Fibroblast of skin of right quadriceps (primary cell): ENCODE measurements at places on chromosomes 7 and 10.

DNA sequence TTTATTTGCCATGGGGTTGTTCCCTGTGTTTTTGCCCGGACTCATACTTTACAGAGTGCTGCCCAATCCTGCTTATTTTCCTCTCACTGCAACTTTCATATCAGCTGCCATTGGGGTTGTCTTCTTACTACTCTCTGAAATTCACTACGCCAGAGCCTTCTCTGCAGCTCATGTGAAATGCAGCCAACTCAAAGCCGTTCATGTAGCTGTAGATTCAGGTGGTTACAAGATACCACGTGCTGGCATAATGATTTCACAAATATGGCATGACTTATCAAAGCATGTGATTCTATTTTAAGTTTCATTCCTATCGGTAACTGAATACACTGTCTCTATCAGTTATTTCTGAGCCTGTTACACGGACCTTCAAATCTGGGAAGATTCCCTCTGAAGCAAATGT is 130.3 kb upstream of the WNT16 start:
- no peak for DNase-seq

DNA sequence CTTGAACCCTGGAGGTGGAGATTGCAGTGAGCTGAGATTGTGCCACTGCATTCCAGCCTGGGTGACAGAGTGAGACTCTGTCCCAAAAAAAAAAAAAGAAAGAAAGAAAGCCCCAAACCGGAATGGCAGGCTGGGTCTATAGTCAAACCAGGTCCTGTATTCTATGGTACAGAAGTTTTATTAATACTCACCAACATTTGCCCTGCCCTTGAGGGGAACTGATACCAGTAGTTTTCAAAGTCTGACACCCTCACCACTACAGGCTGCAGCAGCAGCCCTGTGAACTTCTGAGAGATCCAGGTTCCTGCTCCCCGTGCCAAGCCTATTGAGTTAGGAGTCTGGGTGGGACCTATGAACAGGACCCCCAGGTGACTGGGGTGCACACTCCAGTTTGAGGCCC is 80.6 kb downstream of the RGS10 start:
- DNase-seq, result no peak

DNA sequence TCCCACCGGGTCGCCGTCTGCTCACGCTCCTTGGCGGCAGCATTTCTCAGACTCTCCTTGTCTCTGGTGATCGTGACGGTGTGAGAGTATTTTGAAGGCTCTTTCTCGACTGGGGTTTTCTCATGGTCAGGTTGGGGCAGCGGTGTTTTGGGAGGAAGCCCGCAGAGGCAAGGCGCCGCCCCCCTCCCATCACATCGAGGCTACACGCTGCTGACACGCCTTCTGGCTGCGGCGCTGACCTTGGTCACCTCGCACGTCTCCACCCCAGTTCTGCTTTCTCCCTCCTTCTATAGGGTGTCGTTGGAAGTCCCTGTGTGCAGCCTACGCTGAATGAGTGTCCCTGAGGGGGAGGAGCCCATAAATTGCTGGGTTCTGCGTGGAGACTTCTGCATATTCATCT is 55.2 kb downstream of the GLRX3 start:
- no peak for DNase-seq

GRCh38 chr7:36387435-36388231 is 2.0 kb upstream of the ANLN start:
- DNase-seq, result no peak

- DNase-seq, result no peak
Observed at GRCh38 chr7:106376026-106376799, 91.4 kb upstream of the NAMPT start.

DNA sequence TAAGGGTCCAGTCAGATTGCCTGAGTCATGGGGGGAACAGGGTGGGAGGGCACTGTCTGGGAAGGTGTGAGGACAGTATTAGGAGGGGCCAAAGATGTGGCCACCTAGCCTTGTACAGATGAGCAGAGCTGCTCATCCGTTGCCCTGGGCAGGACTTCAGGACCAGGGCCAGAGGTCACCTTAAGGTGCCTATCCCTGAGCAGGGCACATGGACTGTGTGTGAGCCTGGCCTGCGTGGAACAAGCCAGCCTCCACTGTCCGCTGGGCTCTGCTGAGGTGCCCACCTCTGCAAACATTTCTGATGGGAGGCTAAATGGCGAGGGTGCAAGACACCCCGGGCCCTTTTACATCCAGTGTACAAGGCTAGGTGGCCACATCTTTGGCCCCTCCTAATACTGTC is 3.4 kb upstream of the OPN1SW start:
- no peak for DNase-seq

GRCh38 chr10:110672580-110672919 is 28.4 kb downstream of the RBM20 start:
- DNase-seq, result no peak

- peak; percentile 52 for DNase-seq
Observed at GRCh38 chr7:139889186-139889871, 60.3 kb downstream of the TBXAS1 start.

DNA sequence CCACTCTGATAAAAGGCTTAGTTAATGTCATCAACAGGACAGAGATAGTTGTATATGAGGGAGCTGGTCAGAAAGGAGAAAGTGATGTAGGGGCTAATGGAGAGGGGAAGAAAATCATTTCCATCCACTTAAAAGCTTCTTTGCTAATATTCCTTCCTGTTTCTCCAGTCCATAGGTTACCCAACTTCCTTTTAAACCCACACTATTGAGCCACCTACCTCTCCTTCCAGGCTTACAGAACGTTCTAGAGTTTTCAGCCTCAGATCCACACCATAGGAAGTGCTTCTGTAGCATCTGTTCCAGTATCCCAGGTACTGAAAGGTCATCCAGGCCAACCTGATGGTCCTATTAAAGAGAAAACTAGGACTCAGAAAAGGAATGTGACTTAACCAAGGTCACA is 28.2 kb downstream of the STRIP2 start:
- DNase-seq, result no peak

DNA sequence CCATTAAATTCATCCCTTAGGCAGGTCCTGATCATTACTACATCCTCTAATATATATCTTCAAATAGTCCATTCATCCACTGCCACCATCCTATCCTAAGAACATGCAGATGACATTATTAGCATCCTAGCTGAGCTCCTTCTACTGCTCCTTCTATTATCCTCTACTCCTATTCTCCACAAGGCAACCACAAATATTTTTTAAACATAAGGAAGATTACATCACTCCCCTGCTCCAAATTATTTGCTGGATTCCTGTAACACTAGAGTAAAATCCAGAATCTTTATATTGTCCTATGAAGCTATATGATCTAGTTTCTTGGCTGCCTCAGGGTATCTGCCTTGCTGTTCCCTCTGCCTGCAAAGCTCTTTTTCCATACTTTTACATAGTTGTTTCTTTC is 176.3 kb upstream of the SLC26A5 start:
- peak; percentile 27 for DNase-seq

DNA sequence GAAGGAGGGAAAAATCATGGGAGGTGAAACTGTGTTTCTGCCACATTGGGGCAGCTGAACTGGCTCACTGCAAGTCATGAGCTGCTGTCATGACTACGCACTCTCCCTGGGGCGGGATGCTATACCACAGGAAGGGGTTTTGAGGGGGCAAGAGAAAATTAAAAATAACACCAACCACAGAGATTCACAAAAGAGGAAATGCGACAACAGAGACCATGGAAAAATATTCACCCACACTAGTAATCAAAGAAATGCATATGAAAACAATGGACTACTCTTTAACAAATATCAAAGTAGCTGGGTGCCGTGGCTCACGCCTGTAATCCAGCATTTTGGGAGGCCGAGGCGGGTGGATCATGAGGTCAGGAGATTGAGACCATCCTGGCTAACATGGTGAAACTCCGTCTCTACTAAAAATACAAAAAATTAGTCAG is 65.2 kb upstream of the TM9SF3 start:
- no peak for DNase-seq

DNA sequence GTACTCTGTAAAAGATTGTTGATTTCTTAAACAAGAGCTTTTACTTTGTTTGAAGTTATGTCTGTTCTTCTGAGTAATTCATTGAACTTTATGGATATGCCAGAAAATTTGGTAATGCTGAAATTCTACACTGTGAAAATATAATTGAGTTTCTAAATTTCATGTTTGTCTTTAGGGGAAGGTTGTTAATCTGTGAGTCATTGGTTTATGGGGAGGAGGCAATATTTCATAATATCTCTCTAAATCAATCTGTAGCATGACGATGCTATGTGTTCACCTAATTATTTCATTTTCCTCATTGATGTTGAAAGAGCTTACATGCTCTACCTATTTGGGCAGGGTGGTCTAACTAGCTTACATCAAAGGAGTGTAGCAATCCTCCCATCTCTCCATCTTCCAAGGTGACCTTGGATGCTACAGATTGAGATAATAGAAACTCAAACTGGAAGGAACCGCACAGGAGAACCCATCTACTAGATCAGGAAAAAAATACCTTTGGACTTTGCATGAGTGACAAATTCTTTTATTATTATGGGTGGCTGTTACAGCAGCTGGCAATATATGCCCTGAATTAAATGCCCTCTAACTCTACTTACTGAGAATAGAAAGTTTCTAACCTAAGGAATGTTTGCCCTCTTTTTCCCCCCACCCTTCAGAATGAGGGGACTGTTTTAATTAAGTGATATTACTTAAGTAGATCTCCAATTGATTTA is 8.4 kb upstream of the SNX13 start:
- no peak for DNase-seq

DNA sequence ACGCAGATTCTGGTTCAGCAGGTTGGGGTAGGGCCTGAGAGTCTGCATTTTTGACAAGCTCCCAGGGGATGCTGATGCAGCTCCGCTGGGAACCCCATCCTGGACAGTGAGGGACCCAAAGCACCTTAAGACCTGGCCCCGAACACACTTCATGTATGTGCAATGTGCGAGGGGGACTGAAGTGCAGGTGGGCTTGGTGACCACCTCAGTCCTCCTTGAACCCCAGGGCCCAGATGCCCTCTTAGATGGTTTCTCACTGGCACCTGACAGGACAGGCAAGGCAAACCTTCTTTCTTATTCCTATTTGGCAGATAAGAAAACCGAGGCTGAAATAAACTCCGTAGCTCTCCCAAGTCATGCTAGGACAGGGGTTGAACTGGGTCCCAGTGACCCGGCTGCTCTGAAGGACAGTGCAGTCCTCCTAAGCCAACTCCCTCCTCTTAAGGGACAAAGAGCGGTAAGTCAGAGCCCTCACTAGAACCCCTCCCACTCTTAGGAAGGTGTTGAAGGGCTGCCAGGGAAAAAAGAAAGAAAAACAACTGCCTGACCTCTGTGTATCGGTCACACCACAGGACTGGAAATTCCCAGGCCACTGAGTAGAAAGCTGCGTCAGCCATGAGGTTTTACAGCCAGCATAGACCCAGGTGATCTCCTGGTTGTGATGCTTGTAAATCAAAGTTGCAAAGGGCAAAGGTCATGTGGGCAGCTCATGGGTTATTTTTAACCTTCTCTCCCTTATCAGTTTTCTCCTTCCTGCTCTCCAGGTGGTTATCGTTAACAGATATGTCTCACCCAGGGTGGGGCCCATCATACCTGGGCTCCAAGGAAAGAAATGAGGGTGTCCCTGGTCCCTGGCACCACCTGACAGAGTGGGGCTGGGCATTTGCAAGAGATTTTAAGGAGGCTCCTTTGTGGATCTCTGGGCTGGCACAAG is 90.9 kb upstream of the SMNDC1 start:
- peak; percentile 73 for DNase-seq

- DNase-seq, result no peak
Observed at GRCh38 chr7:132083126-132083525, 493.1 kb downstream of the PLXNA4 start.

- DNase-seq, result no peak
Observed at GRCh38 chr7:140006600-140006999, 56.2 kb downstream of the PARP12 start.

DNA sequence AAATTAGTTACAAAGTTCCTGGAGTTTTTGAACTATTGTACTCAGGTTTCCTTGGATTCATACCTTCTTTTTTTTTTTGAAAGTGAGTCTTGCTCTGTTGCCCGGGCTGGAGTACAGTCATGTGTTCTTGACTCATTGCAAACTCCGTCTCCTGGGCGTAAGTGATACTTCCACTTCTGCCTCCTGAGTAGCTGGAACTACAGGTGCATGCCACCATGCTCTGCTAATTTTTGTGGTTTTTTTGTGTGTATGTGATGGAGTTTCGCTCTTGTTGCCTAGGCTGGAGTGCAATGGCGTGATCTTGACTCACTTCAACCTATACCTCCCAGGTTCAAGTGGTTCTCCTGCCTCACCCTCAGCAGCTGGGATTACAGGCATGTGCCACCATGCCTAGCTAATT is 22.3 kb downstream of the MCM10 start:
- DNase-seq, result no peak

- DNase-seq, result no peak
Observed at GRCh38 chr7:1938788-1939433, 268.8 kb downstream of the ELFN1 start.

DNA sequence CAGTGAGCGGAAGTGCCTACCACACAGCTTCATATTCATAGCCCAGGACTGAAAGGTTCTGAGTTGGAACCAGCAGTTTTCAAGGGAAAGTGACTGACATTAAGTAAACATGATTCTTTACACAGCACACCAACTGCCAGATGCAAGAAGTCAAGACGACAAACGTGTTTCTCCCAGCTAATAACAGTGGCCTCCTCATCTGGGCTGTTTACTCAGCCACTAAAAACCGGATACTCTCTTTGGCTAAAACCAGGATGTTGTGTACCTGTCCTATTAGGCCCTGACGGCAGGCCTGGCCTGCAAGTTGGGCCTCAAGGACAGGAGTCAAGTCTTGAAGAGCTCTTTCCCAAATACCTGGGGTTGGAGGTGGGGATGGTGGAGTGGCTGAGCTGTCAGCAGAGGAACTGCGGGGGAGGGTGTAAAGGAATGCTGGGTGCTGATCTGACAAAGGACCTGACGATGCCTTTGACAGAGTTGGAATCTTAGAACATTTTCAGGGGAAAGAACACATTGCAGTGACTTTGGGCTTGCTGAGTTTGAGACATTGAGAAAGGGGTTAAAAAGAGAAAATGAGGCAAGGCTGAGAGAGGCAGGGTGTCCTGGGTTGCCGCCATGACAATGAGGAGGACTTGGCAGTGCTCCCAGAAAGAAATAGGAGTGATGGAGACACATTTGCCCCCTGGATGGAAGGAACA is 57.7 kb downstream of the STEAP1B start:
- DNase-seq, result no peak

- no peak for DNase-seq
Observed at GRCh38 chr7:147878912-147879661, 711.5 kb upstream of the C7orf33 start.

DNA sequence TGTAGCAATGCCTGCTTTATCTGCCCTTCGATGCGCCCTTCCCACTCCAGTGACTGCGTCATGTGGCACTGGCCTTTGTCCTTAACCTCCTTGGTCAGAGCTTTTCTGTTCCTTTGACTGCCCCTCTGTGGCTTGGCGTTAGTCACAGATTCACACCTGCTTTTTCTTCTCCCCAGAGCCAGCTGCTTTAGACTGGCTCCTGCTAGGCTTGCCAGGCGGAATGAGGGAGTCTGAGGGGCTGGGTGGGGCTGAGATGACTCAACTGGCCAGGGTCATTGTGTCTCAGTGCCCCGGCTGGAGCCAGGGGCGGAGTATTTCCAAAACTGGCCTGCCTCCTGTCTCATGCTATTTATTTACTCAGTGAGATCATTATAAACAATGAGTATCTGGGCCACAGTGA is 194.1 kb downstream of the EMX2 start:
- no peak for DNase-seq
